Activated CD4-positive, alpha-beta T cell treated with anti-CD3 and anti-CD28 coated beads, Interleukin-2, amount 10 ng/mL, durations not matched to agents 7 days and 5 days (primary cell): ENCODE measurements at places on chromosomes 2 and 18. TPM values are rescaled to one million over a fixed set of nuclear protein-coding genes. Genes with fewer than 3 reads are reported as not detected.

DNA sequence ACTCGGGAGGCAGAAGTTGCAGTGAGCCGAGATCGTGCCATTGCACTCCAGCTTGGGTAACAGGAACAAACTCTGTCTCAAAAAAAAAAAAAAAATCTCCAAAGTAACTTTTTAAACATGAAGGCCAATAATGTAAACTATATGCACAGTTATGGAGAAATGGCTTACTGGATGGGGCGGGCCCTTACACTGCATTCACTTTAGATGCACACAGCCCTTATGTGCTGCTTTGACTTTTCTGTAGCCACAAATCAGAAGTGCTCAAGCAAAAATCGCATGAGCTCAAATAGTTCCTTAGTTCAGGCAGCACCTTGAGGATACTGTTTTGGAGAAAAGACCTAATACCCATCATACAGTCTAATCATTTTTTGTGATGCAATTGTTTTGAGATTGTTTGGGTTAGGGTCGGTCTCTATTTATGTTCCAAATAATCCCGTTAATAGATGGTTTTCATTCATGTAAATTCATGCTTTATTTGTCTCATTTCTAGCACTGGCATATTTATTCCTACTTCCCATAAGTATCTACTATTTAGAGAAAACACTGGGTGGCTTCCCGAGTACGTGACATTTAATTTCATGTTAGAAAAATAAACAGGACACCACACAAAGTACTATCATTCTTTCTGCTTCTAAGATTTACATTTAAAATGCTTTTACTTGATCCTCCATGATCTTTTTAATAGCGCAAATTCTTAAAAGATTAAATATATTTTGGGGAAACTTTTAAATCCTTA lies 34.7 kb downstream of the RBMS1 start:
- no peak overlapping the region for H3K27ac ChIP-seq
- H3K4me3 ChIP-seq, result no peak overlapping the region
- peaks cover 56% of the 10 kb centered on the region for H3K4me1 ChIP-seq
- H3K27me3 ChIP-seq, result no peaks in the 10 kb centered on the region
- peaks cover 34% of the 10 kb centered on the region for H3K36me3 ChIP-seq

GRCh38 chr2:9790702-9791225 lies 52.5 kb upstream of the TAF1B start:
- no peak overlapping the region for H3K4me3 ChIP-seq
- DNase-seq, result no peak

DNA sequence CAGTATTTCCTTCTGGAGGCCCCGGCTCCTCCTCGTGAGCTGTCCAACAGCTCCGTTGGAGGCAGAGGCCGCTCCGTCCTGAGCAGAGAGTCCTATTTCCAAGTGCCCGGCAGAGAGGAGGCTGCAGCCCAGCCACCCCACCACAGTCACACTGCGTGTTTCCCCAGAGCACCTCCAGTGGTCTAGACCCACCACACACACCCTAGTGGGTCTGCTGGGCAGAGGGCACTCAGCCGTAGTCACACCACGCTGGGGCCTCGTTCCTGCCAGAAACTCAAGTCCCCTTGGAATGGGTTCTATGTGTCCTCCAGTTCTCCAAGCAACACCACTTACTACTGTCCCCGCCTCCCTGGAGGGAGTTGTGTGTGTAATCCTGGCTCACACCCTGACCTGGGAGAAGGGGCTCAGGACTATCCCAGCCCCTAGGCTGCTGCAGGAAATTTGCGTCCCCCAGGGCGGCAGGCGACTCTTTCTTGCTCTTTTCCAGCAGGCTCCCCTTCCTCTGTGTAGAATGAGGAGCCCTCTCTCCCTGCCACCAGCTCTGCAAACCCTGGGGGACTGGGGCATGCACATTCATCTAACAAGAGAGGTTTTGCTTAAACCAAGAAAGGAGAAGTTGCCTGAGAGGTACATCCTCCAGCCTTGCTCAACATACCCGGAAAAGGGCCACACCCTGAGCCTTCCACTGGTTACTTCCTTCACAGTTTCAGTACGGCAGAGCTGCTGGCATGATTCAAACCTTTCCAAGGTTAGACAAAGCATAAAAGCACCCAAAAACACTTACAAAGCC lies 114.1 kb downstream of the NDUFA10 start:
- DNase-seq, result peak; percentile 76
- peaks cover 40% of the 10 kb centered on the region for H3K4me1 ChIP-seq
- H3K36me3 ChIP-seq, result peaks cover 16% of the 10 kb centered on the region
- H3K27ac ChIP-seq, result no peak overlapping the region
- no peaks in the 10 kb centered on the region for H3K27me3 ChIP-seq

Gene CXCR4
- 169 TPM for total RNA-seq

DNA sequence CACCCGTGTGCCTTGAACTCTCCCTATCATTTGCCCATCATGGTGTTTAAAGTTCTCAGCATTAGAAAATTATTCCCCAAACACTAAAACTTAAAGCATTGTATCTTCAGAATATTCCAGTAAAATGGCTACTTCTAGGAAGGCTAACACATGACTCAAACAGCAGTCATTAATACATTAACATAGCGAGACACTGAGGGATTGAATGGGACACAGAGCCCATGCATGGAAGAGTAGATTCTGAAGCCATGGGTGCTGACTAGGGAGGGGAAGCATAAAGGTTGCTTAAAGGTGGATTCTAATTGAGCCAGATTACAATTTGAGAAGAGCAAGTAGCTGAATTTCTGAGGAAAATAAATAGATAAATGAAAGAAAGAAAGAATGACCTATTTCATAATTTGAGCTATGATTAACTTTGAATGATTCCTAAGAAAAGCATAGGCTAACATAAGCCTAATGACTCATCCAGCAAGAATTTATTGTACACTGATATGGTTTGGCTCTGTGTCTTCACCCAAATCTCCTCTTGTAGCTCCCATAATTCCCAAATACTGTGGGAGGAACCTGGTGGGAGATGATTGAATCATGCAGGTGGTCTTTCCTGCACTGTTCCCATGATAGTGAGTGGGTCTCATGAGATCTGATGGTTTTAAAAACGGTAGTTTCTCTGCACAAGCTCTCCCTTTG lies 79.8 kb upstream of the PIK3C3 start:
- peaks cover 4% of the 10 kb centered on the region for H3K27me3 ChIP-seq
- H3K4me1 ChIP-seq, result no peaks in the 10 kb centered on the region
- H3K36me3 ChIP-seq, result no peaks in the 10 kb centered on the region
- H3K27ac ChIP-seq, result no peak overlapping the region

DNA sequence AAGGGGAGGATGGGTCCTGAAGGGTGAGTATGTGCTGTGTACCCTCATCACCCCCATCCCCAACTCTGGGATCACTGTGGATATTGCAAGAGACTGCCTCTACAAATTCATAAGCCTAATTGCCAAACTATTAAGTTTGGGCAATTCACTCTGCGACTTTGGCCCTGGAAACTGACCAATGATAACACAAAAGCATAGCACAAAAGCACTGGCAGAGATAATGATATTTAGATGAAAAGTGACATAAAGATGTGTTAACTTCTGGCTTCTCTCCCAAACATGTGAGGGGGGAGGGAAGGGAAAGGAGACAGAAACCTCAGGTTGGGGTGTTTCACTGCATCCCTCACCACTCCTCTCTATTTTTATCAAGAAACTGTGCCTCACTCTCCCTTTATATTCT lies 150.3 kb downstream of the SATB2 start:
- H3K27me3 ChIP-seq, result no peaks in the 10 kb centered on the region
- no peaks in the 10 kb centered on the region for H3K36me3 ChIP-seq
- H3K4me3 ChIP-seq, result no peak overlapping the region
- H3K27ac ChIP-seq, result no peak overlapping the region
- DNase-seq, result no peak
- no peaks in the 10 kb centered on the region for H3K4me1 ChIP-seq

GRCh38 chr2:166665991-166666940 lies 172.2 kb upstream of the SCN7A start:
- no peaks in the 10 kb centered on the region for H3K36me3 ChIP-seq
- H3K4me1 ChIP-seq, result no peaks in the 10 kb centered on the region
- H3K27ac ChIP-seq, result no peak overlapping the region
- no peak for DNase-seq
- H3K4me3 ChIP-seq, result no peak overlapping the region

DNA sequence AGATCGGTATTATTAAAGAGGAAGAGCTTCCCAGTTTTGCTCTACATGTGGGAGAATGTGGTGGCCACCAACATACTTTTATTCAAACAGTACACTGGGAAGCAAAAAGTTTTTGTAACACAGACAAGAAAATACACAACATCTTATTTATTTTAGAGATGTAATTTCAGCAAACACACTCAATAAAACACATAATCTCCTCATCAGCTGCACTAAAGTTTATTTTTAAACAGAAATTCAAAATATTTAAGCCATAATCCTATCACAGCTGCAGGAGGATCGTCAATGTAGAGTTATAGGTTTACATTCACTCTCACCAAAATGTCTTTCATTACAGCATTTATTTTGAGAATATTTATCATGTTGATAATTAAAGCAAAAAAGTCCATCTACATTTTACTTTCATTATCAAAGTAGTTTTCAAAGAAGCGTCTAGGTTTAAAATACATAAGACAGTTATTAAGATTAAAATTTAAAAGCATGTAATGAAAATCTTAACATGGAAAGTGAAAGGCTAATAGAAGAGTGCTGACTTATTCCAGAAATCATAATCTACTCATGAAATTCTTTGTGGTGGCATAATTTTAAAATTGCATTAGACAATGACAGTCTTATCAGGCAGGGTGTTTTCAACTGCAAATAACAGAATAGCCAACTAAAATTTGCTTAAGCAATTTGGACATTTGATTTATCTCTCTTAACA lies 61.0 kb downstream of the ANKRD44 start:
- no peak overlapping the region for H3K4me3 ChIP-seq
- H3K4me1 ChIP-seq, result peaks cover 67% of the 10 kb centered on the region
- no peak for DNase-seq
- H3K27me3 ChIP-seq, result no peaks in the 10 kb centered on the region
- H3K36me3 ChIP-seq, result peaks cover 45% of the 10 kb centered on the region

GRCh38 chr2:222434204-222434603 lies 9.9 kb downstream of the SGPP2 start:
- no peaks in the 10 kb centered on the region for H3K36me3 ChIP-seq
- no peak overlapping the region for H3K4me3 ChIP-seq
- no peak overlapping the region for H3K27ac ChIP-seq
- H3K4me1 ChIP-seq, result no peaks in the 10 kb centered on the region
- no peak for DNase-seq

Gene XRCC5
- 331 TPM for total RNA-seq

GRCh38 chr2:15643791-15644585 lies 52.3 kb downstream of the DDX1 start:
- no peak overlapping the region for H3K4me3 ChIP-seq
- H3K27me3 ChIP-seq, result no peaks in the 10 kb centered on the region
- H3K4me1 ChIP-seq, result no peaks in the 10 kb centered on the region
- DNase-seq, result no peak
- peaks cover 17% of the 10 kb centered on the region for H3K36me3 ChIP-seq
- no peak overlapping the region for H3K27ac ChIP-seq

DNA sequence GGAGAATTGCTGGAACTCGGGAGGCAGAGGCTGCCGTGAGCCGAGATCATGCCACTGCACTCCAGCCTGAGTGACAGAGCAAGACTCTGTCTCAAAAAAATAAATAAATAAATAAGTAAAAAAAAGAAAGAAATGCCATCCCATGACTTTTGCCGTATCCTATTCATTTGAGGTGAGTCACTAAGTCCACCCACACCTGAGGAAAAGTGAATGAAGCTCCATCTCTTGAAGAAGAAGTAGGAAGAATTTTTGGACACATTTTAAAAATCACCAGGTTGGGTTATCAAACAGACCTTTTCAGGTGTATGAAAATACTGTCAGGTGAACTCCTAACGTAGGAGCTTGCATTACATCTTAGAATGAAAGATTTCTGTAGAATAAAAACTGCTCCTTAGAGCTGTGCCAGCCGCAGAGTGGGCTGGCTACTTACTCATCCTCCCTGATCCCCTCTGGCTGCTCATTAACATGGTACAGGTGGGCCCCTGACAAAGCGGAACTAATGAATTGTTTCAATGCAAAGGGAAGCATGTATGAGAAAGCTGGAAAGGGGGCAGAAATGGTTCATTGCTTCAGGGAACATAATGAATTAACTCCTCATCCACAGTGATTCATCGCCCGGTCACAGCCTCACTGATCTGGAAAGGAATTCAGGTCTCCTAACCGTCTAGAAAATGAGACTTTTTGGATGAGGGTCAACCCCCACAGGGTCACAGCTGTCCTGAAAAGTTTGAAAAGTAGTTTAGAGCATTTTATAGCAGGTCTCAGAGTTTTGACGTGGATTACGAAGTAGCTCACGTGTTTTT lies 191.4 kb downstream of the SPP2 start:
- H3K36me3 ChIP-seq, result peaks cover 2% of the 10 kb centered on the region
- no peak for DNase-seq
- H3K27ac ChIP-seq, result no peak overlapping the region
- H3K4me1 ChIP-seq, result peaks cover 29% of the 10 kb centered on the region
- no peaks in the 10 kb centered on the region for H3K27me3 ChIP-seq

Gene EHBP1
- total RNA-seq, result 22.2 TPM

DNA sequence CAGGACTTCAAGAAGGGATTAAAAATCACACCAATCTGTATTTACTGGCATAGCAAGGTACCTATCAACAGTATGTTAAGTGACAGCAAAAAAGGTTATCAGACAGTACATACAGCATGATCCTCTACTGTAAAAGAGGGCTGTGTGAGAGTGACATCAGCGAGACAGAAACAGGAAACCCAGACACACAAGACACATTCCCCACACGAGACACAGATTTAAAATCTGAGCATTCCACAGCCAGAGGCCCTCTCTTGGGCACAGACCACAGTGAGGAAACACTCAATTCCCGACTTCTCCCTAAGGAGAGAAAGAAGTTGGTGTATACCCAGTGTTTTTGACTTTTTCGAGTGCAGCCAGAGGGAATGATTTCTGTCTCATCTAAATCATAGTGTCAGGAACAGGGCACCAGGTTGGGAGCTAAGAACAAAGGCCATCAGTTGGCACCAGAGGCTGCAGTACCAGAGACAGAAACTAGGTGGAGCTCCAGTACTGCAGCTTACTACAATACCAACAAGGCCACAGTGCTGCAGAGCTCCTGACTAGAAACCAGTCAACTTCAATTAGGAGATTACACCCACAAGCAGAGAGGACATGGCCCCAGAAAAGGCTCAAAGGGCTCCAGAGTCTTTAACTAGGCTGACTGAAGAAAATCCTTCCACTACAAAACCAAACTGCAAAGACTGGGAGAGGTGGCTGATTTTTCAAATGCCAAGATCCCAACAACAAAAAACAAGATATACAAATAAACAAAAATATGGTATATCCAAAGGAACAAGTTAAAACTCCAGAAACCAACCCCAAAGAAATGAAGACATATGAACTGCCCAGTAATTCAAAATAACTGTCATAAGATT lies 41.0 kb downstream of the UNC50 start:
- peak overlapping the region; percentile 57 for H3K27ac ChIP-seq
- DNase-seq, result peak; percentile 88
- no peaks in the 10 kb centered on the region for H3K27me3 ChIP-seq
- no peak overlapping the region for H3K4me3 ChIP-seq

Gene ZNF516
- 3.9 TPM for total RNA-seq

DNA sequence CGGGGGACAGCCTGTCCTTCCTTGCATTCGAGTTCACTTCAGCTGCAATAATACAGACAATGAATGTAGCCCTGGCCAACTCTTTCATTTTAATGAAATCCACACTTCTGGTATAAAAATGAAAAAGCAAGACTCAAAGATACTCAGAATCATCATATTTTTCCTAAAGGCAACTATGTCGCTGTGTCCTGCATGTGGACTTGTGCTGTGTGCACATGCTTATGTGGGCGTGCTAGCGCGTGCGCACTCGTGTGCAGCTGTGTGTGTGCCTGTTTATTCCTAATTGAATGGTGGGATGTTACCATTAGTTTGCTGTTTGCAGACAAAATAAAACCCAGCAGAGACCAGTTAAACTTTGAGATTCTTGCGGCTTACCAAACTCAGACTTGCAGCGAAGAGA lies 49.6 kb downstream of the SMIM21 start:
- H3K4me3 ChIP-seq, result no peak overlapping the region
- H3K27ac ChIP-seq, result no peak overlapping the region
- H3K36me3 ChIP-seq, result no peaks in the 10 kb centered on the region
- no peak for DNase-seq
- H3K27me3 ChIP-seq, result peaks cover 7% of the 10 kb centered on the region
